Iris pigment epithelial cell (primary cell): ENCODE measurements at places on chromosomes 16 and 17.

- DNase-seq, result no peak
Measured at GRCh38 chr17:50918071-50918932, 52.1 kb upstream of the TOB1 start.

DNA sequence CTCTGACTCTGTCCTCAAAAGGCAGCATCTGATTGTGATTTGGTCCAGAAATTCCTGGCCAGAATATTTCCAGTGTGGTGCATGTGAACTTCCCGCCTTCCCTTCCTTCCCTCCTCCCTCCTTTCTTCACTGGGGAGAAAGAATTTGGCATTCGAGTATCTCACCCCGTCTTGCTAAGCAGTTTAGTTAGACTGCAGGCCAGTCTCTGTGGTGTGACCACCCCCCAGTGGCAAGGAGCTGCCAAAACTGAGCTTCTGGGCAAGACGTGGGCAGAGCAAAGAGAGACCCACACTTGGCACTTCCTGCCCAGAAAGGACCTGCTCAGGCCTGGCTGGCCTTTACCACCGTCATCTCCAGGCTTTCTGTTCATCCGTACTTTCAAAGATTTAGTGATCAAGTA is 36.4 kb downstream of the SNX20 start:
- DNase-seq, result peak; percentile 29

GRCh38 chr16:3857189-3858043 is 23.1 kb downstream of the CREBBP start:
- peak; percentile 90 for DNase-seq

DNA sequence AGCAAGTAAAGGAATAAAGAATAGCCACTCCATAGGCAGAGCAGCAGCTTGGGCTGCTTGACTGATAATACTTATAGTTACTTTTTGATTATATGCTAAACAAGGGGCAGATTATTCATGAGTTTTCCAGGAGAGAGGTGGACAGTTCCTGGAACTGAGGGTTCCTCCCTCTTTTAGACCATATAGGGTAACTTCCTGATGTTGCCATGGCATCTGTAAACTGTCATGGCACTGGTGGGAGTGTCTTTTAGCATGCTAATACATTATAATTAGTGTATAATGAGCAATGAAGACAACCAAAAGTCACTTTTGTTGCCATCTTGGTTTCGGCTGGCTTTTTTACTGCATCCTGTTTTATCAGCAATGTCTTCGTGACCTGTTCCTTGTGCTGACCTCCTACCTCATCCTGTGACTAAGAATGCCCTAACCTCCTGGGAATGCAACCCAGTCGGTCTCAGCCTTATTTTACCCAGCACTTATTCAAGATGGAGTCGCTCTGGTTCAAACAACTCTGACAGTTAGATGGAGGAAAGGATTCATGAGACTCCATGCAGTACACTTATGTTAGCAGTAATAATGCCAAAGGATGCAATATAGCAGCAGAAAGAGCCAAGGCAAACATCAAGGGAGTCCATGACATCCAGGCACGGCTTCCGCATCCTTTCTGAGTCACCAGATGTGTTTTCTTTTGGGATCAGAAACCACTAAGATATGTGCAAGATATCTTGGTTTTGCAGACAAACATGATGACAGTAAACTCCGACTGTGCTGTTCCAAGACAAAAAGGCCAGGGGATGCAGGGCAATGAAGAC is 55.8 kb upstream of the B4GALNT2 start:
- DNase-seq, result peak; percentile 93

- no peak for DNase-seq
Measured at GRCh38 chr16:30521476-30521872, 4.9 kb downstream of the ZNF768 start.

DNA sequence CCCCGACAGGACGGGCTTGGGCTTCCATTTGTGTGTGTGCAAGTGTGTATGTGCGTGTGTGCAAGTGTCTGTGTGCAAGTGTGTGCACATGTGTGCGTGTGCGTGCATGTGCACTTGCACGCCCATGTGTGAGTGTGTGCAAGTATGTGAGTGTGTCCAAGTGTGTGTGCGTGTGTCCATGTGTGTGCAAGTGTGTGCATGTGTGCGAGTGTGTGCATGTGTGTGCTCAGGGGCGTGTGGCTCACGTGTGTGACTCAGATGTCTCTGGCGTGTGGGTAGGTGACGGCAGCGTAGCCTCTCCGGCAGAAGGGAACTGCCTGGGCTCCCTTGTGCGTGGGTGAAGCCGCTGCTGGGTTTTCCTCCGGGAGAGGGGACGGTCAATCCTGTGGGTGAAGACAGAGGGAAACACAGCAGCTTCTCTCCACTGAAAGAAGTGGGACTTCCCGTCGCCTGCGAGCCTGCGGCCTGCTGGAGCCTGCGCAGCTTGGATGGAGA is 23.1 kb upstream of the ITGAX start:
- no peak for DNase-seq

- peak; percentile 81 for DNase-seq
Measured at GRCh38 chr17:64505340-64506200, 519 bp downstream of the DDX5 start.

DNA sequence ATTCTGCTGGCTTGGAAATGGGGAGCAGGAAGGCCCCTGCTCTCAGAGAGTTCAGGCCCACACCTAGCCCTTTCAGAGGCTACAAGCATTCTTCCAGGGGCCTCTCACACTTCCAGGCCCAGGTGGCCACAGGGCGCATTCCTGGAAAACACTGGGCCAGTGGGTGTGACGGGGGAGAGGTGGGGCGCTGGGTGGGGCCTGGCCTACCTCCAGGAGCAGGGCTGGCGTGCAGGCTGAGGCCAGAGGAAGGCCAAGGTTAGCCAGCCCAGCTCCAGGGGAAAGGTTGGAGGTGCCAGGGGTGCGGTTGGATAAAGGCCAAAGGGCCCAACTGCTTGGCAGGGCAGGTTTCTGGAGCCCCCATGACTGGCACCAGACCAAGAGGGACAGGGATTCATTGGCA is 198.2 kb downstream of the MAF start:
- no peak for DNase-seq

DNA sequence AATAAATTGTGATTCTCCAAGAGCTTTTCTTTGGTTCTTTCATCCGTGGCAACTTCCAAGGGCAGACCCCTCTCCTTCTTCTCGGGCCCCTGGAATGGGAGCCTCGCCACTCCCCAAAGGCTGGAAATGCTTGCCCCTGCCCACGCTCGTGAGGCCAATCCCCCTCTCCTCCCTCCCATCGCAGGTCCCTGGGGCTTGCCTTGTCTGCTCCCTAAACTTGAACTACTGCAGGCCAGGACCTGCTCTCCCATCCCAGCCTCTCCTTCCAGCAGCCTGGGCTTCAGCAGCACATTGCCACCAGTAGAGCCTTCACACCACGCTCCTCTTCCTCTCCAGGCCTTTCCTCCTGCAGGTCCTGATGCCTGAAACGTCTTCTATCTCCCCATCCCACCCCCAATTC is 11.1 kb downstream of the PITPNM3 start:
- no peak for DNase-seq

GRCh38 chr16:66131156-66131807 is 235.2 kb upstream of the CDH5 start:
- peak; percentile 81 for DNase-seq

DNA sequence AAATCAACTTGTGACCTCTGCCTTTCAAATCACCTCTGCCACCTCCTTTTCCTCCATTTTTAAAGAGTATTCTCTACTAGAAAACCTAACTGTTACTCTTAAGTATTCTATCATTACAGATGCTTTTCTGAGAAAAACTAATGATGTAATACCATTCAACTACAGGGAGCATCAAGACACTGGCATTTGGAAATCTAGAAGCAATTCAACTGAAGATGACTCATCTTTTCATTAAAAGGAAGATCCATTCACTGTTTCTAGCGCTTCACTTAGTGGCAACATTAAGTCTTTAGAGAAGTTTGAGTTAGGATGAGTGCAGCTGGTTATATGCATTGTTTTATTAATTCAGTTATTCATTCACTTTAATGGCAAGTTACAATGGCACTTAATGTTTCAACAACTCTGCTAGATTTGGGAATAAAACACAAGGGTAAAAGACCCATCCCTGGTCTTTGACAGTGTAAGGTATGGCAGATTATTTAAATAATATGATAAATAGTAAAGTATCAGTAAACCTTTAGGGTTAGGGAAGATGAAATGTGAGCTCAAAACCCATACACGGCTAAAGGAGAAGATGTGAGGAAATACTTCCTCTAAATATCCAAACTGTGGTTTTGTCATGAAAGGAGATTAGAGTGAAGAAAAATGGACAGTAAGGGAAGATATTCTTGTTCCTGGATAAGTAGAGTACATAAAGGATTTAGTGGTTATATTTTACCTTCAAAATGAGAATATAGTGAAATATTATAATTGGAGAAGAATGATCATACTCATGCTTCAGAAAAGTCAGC is 61.7 kb downstream of the KCNJ2 start:
- peak; percentile 19 for DNase-seq

GRCh38 chr17:47992216-47992615 is 21.3 kb downstream of the CDK5RAP3 start:
- no peak for DNase-seq

GRCh38 chr16:51159296-51159695 is 8.2 kb upstream of the SALL1 start:
- DNase-seq, result no peak

DNA sequence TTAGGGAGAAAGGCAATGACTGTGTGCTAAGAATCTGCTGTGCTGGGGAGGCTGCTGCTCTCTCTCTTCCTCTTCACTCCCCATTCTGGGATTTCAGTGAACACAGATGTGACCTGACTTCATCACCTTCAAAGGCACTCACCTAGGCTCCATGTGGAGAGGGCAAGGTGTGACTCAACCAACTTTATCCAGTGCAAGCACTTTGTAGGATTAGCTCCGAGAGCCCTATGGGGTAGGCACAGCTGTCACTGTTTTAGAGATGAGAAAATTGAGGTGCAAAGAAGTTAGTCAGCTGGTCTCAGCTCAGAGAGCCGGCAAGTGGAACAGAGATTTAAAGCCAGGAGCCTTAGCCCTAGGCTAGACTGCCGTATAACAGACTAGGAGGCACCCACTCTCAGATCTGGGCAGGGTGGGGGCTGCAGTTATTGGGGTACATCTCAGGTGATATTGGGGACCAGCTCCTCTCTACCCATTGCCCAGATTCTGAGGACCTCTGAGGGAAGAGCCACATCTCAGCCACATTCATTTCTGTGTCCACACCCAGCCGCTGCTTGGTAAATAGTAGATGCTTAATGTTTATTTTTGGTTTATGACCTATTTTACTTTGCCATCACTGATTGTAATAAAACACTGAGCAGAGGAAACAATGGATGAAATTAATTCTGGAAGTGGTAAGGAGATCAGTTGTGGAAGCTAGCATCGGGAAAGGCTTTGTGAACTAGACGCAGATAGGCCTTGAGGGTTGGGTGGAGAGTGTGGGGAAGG is 138.8 kb downstream of the CCDC182 start:
- no peak for DNase-seq

DNA sequence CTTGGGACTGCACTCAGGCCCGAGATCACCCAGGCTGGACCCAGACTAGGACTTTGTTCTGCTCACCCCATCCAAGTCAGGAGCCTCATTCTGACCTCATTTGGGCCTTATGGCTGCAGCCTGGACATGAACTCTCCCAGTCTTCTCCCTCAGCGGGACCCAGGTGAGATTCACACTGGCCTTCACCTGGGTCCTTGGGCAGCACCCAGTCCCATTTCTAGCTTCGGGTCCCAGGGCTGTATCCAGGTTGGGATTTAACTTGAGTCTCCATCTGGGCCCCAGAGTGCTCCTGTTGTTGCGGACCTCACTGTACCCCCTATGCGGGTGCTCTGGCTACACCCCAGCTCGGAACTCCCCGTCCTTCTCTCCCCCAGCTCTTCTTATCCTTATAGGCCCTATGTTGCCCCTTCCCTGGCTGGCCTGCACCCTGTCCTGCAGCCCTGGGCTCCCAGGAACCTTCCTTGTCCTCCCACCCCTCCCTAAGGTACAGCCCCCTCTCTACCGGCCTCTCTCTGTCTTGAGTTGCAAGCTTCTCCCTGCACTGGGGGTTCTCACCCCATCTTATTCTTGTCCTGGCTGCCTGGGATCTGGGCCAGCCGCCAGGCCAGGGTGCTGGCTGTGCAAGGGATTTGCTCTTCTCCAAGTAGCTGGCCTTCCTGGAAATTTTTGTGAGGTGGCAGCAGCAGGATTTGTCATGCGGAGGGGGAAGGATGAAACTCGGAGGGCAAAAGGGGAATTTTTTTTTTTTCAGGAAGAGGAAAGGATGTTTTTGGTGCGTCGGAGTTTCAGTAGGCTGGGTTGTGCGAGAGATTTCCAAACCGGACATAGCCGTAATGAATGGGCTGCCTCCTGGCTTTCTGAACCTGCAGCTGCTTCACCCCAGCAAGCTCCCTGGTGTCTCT is 904 bp downstream of the MAP2K3 start:
- peak; percentile 44 for DNase-seq
